ENCODE measurements at places on chromosomes 2 and 18.

- DNase-seq: no peak
Observed at GRCh38 chr2:217615171-217615570, 387.6 kb downstream of the TNS1 start.

DNA sequence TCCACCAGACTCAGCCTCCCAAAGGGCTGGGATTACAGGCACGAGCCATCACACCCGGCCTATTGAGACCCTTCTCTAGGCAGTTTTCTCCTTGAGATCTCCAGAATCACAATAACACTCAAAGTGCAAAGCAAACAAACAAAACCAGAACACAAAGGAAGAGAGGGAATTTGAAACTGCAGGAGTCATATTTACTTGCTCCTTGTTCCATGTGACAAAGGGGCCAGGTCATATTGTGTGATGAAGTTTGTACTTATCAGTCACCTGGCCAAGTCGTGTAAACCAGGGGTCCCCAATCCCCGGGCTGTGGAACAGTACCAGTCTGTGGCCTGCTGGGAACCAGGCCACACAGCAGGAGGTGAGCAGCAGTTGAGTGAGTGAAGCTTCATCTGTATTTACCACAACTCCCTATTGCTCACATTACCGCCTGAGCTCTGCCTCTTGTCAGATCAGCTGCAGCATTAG is 26.5 kb downstream of the SCYGR8 start:
- DNase-seq: no peak

GRCh38 chr2:52035391-52035790 is 1003.5 kb upstream of the NRXN1 start:
- no peak for DNase-seq

- peak; percentile 32 for DNase-seq
Observed at GRCh38 chr2:216991563-216991962, 131.7 kb upstream of the TNP1 start.

- no peak for DNase-seq
Observed at GRCh38 chr2:172434821-172435605, 7.6 kb downstream of the ITGA6 start.

DNA sequence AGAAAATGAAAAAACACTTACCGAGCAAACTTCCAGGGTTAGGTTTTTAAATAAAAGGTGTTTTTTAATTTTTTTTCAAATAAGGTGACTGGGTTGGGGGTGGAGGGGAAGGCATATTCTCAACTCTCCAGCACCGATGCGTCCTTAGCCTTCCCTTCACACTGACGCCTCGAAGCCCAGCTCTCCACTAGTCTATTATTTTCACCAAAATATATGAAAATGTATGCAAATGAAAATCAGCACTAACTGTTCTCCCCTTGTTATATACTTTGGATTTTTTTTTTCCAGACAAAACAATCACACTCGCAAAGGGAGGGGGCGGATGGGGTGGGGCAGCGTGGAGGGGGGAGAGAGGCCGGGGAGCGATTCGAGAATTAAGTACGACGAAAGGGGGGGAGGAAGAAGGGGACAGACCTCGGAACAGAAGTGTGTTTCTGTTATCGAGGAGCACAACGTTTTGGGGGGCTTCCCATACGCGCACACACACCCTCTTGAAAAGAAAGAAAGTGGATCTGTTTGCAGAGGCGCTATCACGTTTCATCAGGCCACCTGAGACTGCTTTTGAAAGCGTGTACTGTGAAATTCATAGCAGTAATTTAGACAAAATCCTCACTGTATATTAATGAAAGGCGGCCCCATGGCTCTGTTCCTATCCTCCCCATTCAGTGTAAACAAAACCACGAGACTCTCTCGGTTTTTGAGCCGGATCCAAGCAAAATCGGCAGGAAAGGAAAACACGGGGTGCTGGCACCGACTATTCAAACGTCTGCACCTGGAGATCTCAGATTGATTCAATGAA is 2.4 kb upstream of the POU3F3 start:
- no peak for DNase-seq

- DNase-seq: no peak
Observed at GRCh38 chr2:146385031-146385430, 1459.8 kb upstream of the ACVR2A start.

Data from fibroblast of mammary gland (primary cell).